ENCODE measurements at places on chromosomes 3 and 15.

GRCh38 chr3:181886676-181887075, 175.0 kb downstream of the SOX2 start:
- no peak for DNase-seq

DNA sequence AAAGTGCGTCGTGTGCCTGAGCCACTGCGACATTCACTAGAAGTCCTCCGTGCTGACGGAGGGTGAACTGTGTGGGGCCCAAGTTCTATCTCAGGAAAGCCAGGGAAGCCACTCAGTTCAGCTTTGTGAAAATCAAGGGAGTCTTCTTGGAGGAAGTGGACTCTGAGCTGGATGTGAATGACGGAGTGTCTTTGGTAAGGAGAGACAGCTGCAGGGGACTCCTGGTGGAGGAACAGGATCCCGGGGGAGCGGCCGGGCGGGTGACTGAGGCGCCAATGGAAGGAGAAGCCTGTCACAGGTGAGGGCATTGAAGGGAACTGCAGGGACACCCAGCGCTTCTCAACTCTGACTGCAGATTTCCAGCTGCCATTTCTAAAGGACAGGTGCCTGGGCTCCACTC, 75.6 kb downstream of the APBA2 start:
- DNase-seq, result no peak

- DNase-seq, result no peak
These were observed 534.5 kb upstream of the TBL1XR1 start for GRCh38 chr3:177731644-177732268.

- no peak for DNase-seq
These were observed 192.1 kb downstream of the CBLB start for GRCh38 chr3:105676621-105677300.

- no peak for DNase-seq
These were observed 461.1 kb upstream of the TBL1XR1 start for GRCh38 chr3:177658354-177658753.

- no peak for DNase-seq
These were observed 43.3 kb downstream of the IL5RA start for GRCh38 chr3:3066910-3067309.

DNA sequence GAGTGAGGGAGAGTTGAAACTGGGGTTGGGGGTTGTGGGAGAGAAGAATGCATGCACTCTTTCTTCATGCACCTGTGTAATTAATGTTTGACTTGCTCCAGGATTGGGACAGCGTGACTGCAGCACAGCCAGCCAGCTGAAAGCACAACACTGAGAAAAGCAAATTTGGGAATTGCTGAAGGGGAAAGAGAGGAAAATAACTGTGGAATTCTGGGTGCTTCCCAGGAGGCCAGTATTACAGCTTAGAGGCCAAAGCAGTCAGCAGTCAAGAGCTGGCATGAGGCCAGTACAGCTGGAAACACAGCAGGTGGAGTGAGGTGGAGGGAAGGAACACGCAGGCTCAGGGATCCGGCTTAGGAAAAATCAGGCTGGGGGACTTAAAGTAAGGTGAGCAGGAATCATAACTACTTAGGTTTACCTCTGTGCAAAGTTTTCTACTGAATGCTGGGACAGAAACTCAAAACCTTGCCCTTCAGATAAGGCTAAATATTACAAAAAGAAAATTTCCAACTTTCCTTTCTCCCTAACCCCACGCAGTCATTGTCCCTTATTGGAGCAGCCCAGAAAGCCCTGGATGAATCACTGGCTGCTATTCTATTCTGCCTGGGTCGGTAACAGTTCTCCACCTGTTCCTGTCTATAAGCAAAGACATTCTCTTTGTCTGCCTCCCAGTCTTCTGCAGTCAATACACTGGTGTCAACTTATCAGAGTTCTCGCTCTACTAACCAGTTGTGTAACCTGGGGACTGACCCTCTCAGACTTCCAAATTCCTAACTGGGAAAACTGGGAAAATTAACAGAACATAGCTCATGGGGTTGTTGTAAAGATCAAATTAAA, 167.2 kb downstream of the MAGI1 start:
- DNase-seq, result no peak

- DNase-seq, result no peak
These were observed 39.5 kb upstream of the FMN1 start for GRCh38 chr15:33234020-33234461.

Data from stimulated activated CD8-positive, alpha-beta memory T cell treated with anti-CD3 and anti-CD28 coated beads, Interleukin-15, amount 100 ng/mL, for 4 hours (primary cell).